ENCODE measurements at places on chromosomes 5 and 9.

- no peak for DNase-seq
Measured at GRCh38 chr5:33369485-33370465, 71.0 kb upstream of the TARS1 start.

- no peak for DNase-seq
Measured at GRCh38 chr5:126967808-126968466, 62.4 kb downstream of the MARCHF3 start.

- no peak for DNase-seq
Measured at GRCh38 chr5:17679597-17680203, 45.4 kb downstream of the TAF11L14 start.

- DNase-seq: no peak
Measured at GRCh38 chr5:102561894-102562760, 63.3 kb upstream of the SLCO6A1 start.

DNA sequence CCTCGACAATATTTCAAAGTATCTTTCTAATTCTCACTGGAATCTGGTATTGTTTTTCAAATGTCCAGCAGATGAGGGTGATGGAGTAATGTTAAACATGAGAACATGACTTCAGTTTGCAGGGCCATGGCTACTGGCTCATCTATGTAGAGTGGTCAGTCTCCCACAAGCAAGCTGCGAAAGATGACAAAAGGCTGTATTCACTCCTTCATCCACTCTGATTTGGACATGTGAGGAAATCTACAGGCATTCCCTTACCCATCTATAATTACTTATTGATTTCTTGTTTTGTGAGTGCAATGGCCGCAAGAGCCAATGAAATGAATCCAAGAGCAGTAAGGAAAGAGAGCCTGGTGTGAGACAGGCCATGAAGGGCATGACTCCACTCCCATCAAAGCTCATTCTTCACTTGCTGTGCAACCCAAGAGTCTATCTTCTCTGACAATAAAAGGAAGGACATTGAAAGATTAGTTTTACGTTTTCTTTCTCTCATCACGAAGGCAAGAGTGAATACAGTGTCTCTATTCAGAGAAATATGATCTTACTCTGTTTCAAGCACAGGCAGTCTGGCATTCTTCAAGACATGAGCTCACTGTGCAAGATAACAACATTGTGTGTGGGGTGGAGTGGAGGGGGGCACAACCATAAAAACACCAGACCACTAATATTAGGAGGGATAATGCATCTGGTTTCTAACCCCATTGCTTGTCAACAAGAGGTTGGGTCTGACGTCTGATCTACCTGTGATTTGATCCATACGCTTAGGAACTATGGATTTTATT lies 249.6 kb upstream of the DAP start:
- no peak for DNase-seq

DNA sequence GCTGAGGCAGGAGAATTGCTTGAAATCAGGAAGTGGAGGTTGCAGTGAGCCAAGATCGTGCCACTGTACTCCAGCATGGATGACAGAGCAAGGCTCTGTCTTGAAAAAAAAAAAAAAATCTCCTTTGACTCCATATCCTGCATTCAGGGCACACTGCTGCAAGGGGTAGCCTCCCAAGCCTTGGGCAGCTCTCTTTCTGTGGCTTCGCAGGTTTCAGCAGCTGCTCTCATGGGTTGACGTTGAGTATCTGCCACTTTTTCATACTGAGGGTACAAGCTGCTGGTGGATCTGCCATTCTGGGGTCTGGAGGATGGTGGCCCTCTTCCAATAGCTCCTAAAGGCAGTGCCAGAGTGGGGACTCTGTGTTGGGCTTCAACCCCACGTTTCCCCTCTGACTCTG lies 2198.1 kb upstream of the WWC1 start:
- no peak for DNase-seq

GRCh38 chr5:169627551-169627950 lies 9.5 kb upstream of the DOCK2 start:
- DNase-seq: no peak

DNA sequence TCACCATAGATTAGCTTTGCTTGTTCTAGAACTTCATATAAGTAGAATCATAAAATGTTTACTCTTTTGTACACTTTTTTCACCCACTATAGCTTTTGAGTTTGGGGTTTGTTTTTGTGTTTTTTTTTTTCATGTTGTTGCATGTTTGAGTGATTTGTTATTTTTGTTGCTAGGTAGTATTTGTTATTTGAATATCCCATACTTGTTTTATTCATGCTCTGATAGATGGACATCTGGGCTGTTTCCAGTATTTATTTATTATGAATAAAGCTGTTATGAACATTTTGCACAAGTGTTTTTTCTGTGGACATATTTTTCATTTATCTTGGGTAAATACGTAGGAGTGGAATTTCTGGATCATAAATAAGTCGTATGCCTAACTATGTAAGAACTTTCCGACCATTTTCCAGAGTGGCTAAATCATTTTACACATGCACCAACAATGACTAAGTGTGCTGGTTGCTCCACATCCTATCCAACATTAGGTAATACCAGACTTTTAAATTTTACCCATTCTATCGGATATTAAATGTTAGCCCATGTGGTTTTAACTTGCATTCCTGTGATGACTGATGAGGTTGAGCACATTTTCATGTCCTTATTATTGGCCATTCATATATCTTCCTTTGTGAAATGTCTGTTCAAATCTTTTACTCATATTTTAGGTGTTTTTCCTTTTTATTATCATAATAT lies 69.1 kb upstream of the NR4A3 start:
- DNase-seq: no peak

DNA sequence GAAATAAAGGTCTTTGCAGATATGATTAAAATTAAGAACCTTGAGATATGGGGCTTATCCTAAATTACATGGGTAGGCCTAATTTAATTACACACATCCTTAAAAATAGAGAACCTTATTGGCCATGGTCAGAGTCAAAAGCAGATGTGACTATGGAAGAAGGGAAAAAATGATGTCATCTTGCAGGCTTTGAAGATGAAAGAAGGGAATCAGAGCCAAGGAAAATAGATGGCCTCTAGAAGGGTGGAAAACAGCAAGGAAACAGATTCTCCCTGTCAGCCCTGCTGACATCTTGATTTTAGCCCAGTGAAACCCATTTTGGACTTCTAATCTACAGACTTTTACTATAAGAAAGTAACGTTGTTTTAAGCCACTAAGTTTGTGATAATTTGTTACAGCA lies 37.6 kb upstream of the KCNN2 start:
- DNase-seq: no peak

GRCh38 chr9:101119206-101119819 lies 90.8 kb downstream of the PLPPR1 start:
- DNase-seq: no peak

DNA sequence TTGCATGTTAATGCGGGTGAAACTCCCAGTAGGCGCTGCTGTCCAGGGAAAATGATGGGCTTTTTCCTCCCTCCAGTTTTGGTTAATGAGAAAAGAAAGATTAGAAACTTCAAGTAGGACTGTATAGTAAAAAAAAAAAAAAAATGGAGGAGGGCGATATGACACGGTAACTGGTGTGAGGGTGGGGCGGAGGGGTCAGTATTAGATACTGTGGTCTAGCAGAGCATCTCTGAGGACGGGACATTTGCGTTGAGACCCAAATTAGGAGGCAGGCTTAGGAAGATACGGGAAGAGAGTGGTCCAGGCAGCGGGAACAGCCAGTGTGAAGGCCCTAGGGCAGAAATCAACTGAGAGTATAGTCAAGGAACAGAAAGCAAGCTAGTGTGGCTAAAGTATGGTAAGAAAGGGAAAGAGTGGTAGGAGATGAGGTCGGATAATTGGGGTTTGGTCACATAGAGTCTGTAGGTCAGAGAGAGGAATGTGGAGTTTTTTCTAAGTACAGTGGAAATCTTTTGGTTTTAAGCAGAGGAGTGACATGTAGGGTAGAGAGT lies 707 bp downstream of the RMND5B start:
- DNase-seq: no peak

- DNase-seq: no peak
Measured at GRCh38 chr9:137317021-137317717, 15.1 kb upstream of the NRARP start.

- no peak for DNase-seq
Measured at GRCh38 chr5:66113160-66113559, 30.9 kb upstream of the SREK1 start.

GRCh38 chr5:127762412-127762811 lies 59.2 kb downstream of the CCDC192 start:
- no peak for DNase-seq

DNA sequence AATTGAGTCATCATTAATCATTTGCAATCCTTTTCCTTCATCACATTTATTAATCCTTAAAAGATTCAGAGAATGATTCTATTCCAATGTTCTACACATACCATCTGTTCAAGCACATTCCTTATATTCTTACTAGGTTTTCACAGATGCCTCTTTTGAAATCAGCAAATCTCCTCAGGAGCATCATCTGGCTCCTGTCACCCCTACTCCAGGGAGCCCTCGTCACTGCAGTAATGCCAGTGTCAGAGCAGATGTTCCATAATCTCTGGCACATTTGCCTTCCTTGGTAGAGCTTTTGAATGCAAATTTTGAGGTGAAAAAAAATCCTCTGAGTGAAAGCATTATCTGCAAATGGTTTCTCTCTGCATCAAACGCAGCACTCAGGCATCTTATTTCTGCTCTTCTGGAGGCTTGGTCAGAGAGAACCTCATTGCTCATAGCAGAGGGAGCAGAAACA lies 7.6 kb upstream of the KCNV2 start:
- DNase-seq: no peak

DNA sequence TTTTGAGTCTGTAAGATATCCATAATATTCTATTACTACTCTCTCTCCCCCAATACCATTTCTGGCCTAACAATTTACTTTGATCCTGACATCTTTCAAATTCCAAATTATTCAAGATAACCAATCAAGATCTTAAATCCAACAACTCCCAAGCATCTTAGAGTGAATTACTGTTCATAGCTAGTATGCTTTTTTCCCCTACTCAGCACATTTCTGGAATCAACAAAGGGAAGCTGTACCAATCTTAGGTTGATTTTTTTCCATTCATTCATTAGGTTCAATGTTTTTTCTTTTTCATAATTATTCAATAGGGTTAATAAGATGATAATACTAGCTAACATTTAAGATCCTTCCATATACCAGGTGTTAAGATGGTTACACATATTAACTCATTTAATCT lies 50.3 kb upstream of the MTMR12 start:
- DNase-seq: no peak

DNA sequence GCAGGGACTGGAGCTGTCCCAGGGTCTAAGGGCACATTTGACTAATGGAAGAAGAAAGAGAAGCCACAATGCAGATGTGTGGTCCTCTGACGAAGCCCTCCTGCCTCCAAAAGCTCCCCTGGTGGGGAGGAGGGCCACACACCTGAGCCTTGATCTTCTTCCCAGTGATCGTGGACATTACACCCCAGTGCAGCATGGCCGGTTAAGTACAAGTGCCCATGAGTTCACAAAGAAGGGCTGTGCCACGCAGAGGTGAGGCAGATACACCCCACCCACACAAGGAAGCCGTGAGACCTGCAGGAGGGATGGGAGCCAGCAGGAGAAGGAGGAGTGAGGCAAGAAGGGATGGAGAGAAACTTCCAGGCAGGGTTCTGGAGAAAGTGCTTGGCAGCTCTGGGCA lies 199.0 kb upstream of the MVB12B start:
- DNase-seq: no peak

DNA sequence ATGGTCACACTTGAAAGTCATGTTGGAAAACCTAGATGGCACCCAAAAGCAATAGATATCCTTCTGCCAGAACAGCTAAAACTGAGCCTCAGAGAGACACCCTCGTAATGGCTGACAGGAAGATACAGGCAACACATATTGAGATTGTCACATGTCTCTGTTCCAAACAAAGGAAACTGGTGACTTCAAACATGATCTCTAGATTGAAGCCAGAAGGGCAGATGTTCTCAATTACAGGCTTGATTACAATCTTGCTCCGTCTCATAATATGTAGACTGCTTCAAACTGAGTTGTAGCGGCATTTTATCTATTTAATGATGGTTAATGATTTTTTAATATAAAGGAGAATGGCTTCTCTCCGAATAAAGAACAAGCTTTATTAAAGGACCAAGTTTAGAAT lies 774.3 kb downstream of the KCTD16 start:
- no peak for DNase-seq

DNA sequence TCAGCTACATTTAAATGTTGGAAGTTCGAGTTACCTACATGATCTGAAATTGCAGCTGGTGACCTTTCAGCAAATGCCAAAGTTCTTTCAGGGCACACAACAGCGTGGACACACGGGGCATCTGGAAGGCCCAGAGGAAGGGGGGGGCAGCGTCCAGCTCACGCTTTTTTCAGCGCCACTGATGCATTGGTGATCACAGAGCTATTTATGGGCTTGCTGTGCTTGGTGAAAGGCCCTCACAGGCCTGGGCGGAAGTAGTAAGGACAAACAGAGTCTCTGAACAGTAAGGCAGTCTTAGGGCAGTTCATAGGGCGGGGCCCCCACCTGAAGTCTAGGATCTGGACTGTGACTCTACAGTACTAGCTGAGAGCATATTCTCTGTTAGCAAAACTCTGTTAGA lies 6.6 kb upstream of the FBP2 start:
- no peak for DNase-seq

GRCh38 chr5:151703780-151704179 lies 17.1 kb upstream of the SPARC start:
- DNase-seq: no peak

DNA sequence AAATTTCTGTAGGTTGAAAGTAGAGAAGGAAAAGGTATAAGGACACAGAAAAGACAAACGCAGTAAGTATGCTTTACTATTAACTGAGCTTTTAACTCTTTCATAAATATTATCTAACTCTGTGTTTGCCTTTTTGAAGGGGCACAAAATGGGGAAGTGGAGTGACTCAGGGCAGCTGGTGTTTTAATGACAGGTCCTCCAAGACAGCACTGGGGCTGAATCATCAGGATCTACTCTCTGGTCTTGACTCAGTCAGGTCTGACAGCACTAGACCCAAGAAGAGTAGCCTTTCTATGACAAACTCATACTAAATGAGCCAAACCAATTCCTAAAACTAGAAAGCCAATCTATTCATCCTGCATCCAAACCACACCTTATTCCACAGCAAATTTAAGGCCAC lies 102.2 kb downstream of the APTX start:
- no peak for DNase-seq

GRCh38 chr5:99023330-99023729 lies 94.5 kb upstream of the CHD1 start:
- no peak for DNase-seq

GRCh38 chr5:14450018-14450524 lies 131.5 kb upstream of the OTULINL start:
- no peak for DNase-seq

DNA sequence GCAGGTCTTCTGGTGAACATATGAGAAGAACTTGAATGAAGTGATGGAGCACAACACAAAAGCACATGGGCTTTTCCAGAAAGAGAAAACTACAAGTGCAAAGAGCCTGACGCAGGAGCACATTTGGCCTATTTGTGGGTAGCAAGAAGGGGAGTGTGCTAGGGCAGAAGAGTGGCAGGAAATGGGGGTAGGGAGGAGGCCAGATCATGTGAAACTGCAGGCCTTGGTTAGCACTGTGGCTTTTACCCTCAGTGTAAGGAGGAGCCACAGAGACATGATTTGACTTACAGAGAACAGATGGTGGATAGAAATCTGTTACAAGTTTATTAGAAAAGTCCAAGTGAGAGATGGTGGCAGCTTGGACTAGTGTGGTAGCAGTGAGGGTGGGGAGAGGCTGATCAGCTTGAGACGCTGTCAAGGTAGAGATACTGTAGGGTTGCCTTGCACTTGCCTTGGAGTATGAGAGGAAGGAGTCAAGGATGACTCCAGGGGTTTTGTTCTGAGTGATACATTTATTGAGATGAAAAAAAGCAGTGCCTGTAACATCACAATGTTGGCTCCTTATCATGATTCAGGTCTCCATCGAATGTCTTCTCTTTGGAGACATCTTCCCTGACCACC lies 126.7 kb downstream of the PPP2R2B start:
- DNase-seq: peak; percentile 73

Data from CD4-positive, alpha-beta T cell treated with Interleukin-15 for 1 hour (primary cell).